DND-41 (cell line): ENCODE measurements at places on chromosomes 5 and 9.

GRCh38 chr5:137731176-137731575 lies 4.7 kb downstream of the KLHL3 start:
- no peak for DNase-seq

- DNase-seq: no peak
These were observed 1041.1 kb upstream of the COX7C start for GRCh38 chr5:85576666-85577065.

GRCh38 chr9:135776893-135777622 lies 75.1 kb downstream of the KCNT1 start:
- DNase-seq: no peak

- DNase-seq: no peak
These were observed 100.3 kb downstream of the ATG10 start for GRCh38 chr5:82072138-82072537.

DNA sequence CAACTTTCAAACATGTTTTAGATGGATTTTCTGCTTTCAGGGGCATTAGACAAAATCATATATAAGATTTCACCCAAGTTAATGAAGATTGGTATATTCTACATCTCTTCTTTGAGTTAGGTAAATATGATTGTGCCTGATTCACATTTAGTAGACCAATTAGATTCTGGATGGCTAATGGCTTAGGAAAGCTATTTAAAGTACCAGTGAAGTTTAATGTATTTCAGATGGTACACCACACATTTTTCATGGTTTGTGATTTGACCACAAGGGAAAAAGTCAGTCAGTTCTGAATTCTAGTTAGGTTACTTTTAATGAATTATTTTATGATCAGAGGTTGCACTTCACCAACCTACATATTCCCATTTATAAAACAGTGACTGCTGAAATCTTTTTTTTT lies 409.7 kb downstream of the ADGRV1 start:
- DNase-seq: no peak

DNA sequence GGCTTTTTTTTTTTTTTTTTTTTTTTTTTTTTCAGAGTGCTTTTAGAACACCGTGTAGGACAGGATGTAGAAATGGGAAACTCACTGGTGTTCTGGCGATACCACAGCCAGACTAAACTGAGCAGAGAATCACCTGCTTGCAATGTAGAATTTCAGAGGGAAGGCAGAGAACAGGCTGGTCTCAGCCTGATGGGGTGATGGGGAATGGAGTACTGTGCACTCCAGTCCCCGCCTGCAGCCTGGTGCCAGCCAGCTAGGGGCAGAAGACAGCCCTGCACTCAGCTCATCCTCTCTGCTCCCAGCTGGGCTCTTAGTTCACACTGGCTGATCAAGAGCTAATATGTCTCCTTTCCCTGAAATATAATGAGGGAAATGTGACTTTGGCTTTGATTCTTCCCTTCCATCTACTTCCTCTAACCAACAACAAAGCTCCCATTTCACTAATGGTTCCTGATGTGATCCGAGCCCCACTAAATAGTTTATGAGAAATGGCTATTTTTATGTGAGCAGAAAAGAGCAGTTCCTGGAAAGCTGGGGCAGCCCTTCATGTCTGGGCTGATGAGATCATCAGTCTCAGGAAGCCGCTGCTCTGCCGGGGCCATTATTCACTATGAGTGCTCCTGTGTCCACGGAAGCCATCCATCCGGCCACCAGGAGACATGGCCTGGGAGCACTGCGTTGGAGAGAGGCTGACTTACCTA lies 209.7 kb downstream of the GADD45G start:
- DNase-seq: peak; percentile 35

GRCh38 chr5:68648944-68649857 lies 433.6 kb downstream of the PIK3R1 start:
- DNase-seq: no peak

- DNase-seq: no peak
These were observed 72.3 kb downstream of the SECISBP2 start for GRCh38 chr9:89390578-89391116.

GRCh38 chr5:66987126-66987525 lies 209.5 kb downstream of the CD180 start:
- DNase-seq: no peak

GRCh38 chr5:15601274-15601673 lies 101.3 kb downstream of the FBXL7 start:
- DNase-seq: peak; percentile 23

DNA sequence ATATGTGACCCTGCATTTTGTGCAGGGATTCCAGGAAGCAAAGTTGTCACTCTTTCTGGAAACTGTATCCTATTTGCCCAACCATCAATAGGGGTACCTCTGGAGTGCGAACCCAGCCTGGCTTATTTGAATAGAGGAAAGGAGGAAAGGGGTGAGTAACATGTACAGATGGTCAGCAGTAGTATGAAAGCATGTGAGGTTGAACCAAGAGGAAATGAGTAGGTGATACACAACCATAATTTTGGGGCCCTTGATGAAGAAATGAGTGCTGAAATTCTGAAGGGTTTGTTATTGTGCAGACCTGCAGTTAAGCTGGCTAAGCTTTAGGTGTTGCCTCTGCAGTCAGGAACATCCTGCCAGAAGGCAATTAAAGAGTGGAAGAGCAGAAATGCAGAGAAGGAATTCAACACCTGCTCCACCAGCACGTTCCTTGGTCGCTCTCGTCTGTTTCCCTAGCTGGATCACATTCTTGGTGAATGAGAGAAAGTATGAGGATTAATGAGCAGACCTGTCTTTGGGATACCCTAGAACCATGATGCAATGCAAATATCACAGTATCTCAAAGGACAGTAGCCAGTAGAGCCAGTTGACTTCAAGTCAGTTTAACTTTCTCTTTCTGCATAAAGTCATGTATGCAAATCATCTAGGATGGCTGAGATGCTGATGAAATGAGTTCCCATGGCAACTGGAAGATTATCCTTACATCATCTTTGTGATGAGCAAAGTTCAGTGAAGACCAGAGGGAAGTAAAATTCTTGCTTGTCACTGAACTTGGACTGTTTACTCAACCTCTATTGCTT lies 13.2 kb upstream of the IL12B start:
- no peak for DNase-seq

GRCh38 chr5:178240341-178240741 lies 7.7 kb upstream of the PHYKPL start:
- no peak for DNase-seq

GRCh38 chr5:140248414-140248813 lies 54.5 kb downstream of the PFDN1 start:
- no peak for DNase-seq

- no peak for DNase-seq
These were observed 45.7 kb upstream of the SPATA31C2 start for GRCh38 chr9:88183798-88184495.

DNA sequence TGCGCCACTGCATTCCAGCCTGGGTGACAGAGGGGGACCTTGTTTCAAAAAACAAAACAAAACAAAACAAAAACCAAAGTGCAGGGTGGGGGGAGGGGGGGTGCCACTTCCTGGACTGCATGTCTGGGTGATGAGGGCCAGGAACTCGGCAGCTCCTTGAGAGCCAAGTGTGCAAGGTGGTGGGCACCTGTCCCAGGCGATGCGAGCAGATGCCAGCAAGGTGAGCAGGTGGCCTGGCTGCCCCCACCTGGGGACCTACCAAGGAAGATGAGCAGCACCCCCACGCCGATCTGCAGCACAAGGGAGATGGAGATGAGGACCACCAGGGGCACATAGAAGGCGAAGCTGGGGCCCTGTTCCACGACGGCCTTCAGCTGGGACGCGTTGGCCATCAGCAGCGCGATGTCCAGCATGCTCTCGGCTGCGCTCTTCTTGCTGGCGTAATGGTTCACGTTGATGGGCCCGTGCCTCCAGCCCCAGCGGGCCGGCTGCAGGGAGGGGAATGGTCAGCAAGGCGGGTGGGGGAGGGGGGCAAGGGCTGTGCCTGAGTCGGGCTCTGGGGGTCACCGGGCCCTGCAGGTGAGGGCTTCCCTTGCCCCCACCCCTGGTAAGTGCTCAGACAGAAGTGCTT lies 7.8 kb downstream of the NINJ1 start:
- DNase-seq: no peak

DNA sequence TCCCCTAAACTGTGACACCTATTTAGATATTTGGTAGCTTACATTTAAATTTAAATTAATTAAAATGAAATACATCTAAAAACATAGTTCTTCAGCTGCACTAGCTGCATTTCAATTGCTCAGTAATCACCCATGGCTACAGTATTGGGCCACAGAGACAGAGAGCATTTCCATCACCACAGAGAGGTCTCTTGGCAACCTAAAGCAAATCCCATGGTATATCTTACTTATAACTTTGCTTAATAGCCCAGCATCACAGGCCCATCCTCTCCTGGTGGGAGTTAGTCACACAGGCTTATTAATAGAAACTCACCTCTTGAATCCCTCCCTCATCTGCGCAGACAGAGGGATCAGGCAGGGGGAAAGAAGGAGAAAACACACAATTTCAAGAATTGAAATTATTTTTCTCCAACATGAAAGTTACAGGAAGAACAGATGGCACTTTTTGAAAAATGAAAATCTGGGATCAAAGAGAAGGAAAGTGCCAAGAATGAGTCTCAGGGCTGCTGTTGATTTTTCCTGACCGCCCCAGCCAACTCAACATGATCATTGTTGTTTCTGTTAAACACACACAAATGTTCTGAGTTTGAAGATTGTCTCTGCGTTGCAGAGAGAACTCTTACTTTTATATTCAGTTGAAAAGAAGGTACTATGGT lies 144.6 kb downstream of the CMYA5 start:
- DNase-seq: no peak

GRCh38 chr5:170327168-170327567 lies 29.6 kb upstream of the LCP2 start:
- DNase-seq: no peak

DNA sequence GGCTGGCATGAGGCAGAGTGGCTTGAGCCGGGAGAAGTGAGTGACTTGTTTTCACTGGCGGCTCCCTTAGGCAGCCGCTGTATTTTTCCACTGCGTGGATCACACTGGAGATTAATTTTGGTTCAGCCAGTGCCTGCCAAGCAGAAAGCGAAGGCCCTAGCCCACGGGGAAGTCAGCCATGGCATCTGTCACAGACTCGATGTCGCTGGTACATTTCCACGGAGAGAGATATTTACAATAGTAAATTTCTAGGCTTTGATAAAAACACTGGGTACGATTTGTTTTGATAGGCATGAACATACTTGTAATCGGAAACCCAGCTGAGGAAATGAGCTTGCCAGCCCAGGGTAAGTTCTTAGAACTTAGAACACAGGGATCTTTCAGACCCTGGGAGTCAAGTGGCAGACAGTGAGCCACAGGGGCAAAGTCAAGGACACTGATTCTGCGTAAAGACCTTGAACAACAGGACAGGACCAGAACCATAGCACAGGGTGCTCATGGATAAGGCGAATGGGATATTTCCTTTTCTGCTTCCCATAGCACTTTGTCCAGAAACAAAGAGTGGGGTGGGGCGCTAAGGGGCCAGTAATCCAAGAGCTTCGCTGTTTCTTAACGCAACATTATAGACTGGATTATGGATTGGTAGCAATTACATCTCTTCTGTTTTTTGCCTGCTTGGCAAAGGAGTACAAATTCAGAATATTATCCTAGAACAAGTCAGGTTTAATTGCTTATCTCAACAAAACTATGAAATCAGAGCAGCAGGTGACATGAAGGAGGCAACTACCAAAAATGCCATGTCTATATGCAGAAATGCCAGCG lies 4.5 kb downstream of the DUSP1 start:
- no peak for DNase-seq

GRCh38 chr9:33818167-33818846 lies 1.3 kb downstream of the UBE2R2 start:
- peak; percentile 15 for DNase-seq

DNA sequence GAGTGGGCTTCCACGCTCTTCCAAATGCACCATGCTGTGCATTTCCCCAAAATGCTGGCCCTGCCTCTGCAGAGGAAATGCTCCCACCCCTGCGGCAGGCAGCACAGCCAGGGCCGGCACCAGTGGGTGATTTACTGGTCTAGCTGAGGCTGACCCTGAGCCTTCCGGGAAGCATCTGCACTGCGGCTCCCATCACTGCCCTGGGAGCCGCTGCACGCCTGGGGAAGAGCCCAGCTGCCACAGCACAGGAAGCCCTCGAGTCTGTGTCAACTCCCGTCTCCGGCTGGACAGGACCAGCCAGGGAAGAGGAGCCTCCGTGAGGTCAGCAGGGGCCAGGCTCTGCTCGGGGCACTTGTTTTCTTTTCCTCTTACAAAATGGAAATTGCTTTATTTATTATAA lies 25.1 kb upstream of the EEIG1 start:
- no peak for DNase-seq

DNA sequence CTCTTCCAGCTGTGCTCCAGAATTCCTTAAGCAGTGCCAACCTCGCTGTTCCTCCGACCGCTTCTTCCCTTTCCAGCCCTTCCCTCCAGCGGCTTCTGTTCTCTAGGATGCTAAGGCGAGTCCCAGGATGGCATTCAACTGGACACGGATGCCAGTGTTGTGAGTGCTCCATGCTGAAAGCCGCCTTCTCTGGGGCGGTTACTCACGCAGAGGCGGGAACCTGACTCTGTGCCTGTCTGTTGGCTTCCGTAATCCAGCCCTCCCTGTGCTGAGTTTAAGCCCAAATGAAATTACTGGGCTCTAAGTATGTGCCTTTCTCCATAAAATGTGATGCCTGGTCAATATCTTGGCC lies 20.2 kb downstream of the COL5A1 start:
- no peak for DNase-seq

DNA sequence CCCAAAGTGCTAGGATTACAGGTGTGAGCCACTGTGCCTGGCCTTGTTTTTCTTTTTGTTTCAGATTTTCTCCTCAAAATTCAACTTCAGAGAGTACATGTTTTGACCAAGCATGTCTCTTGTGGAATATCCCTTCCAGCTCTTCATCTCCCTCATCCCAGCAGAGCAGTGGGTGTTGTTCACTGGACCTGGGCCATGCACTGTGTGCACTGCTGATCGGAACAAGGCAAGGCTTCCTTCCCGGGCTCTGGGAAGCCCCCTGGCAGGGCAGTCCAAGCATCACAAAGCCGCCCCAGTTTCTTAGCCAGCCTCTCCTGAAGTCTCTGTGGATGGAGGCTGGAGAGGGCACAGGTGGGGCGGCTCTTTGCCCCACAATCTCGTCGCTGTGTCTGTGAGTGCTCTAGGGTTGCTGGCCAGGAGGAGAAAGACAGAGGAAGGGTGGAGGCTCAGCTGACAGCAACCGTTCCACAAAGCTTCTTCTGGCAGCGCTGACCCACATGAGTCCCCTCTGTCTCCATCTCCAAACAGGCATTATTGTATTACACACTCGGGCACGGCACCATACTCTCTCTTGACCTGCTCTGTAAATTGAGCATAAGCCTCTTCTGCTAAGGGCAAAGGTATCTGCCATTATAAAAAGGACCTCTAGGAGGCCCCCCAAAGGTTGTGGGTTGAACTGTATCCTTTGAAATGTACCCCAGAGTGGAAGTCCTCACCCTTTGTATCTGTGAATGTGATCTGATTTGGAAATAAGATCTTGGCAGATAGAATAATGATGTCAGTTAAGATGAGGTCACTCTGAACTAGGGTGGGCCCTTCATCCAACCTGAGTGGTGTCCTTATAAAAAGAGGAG lies 89.6 kb downstream of the TARS1 start:
- no peak for DNase-seq

DNA sequence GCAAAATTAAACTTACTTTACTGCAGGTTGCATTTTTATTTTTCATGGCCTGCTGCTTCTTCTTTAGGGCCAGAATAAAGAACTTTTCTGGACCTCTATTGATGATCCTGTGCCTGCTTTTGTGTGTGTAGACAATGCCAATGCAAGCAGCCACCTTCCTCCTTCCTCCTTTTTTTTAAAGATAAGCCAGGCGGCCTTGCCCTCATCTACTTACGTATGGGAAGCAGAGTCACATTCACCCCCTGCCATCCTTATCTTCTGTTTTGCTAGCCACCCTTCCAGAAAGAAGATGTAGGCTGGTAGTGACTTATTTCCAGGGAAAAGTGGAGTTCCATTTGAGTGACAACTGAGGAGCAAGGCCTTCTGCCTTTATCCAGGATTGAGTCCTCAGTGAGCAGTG lies 122.9 kb downstream of the KDM4C start:
- DNase-seq: no peak
